Nucleus accumbens (tissue), 56 donors: ENCODE measurements at places on chromosomes 4 and X.

- no peak for DNase-seq
These were observed 58.5 kb downstream of the PGRMC2 start for GRCh38 chr4:128228845-128229795.

GRCh38 chrX:54495814-54496516 lies at the start of gene FGD1:
TSS of gene FGD1 (minus strand) at chrX:54496234. CDS start at chrX:54495432, 802 bp downstream.
- peak; percentile 49 for DNase-seq

DNA sequence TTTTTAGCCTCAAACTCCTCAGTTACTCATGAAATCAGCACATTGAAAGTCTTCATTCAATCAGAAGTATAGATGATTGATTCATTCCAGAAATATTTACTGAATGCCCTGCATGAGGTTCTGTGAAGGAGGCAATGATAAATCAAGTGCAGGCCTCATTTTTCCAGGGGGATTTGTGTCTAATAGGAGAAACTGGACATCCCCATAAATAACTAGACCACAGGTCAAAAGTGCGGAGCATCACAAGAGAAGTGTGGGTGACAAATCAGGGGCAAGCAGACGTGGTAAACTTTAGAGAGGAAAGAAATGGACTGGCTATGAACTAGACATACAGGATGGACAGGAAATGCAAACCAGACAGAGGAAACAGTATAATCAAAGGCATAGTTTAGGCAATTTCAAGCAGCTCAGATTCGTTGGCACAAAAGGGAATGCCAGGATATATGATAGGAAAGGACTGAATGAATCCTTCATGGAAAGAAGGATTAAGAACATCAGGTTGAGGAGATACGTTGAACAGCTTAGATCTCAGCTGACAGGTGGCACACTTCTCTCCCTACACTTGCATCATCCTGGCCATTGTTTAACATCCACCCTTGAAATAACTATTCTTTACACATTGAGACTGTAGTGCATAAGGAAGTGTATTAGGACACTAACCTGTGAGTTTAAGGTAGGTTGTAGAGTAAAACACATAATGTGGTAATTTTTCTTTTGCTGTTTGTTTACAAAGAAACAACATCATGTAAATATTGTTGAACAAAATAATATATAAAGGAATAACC lies 69.6 kb upstream of the RASGEF1B start:
- no peak for DNase-seq

DNA sequence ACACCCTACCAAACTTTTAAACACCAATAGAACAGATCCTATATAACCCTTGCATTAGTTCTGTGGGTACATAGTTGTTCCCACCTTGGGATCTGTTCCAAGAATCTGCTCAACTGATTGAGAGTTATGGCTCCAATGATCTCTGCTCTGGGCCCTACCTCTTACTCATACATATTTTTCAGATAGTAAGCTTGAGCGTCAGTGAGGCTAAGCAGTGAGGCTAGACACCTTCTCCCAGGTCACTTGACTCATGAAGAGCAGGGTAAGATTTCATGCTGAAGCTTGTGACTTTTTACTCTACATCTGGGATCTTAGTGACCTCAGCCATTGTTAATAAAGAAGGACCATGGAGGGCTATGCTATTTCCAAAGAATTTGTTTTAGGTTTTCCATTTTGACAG lies 23.1 kb upstream of the TNIP3 start:
- no peak for DNase-seq

- no peak for DNase-seq
These were observed 45.4 kb upstream of the WWC2 start for GRCh38 chr4:183053681-183054080.

DNA sequence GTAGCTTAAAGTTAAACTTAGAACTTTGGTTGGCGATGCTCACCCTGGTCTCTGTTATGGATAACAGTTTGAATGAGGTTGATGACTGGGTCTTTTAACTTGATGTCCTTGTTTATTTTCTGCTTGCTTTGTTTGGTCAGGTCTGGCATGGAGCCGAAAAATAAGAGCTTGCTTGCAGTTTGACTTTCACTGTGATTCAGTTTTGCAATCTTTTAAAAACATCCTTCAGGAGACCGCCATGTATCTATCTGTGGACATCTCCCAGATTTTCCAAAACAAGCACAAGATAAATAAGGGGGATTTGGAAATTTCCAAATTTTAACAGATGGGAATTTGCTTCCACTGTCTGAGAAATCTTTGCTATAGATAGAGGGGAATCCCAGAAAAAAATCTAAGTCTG lies 246.7 kb downstream of the PALLD start:
- DNase-seq = no peak

GRCh38 chrX:85215946-85216345 lies 27.6 kb downstream of the SATL1 start:
- no peak for DNase-seq

DNA sequence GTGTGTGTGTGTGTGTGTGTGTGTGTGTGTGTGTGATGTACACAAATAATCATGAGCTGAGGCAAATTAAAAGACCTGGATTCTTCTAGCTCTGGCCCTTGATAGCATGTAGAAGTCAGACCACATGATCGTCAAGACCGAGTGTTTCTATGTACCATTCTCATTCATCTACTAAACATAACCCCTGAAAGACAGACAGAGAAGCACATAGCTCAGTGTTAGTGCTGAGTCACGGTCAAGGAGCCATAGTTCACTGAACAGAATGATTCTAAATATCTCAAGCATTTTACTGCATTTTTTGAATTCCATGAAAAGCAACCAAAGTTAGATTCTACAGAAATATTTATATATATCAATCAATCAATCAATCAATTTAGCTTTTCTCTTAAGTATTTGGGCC lies 412.3 kb upstream of the CXorf51A start:
- no peak for DNase-seq

DNA sequence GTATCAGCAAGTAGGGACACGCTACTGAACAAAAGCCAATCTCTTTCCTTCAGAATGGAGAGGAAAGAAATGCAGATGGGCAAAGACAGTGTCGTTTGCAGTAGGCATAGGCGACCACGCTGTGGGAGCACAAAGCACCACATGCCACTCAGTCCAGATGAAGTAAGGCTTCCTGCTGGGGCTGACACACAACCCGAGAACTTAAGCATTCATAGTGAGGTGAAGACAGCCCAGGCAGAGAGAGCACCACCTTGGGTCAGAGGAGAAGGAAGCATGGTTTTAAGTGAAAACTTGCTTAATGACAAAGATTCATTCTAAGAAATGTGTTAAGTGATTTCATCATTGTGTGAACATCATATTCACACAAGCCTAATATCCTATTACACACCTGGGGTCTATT lies 238.8 kb downstream of the MGST2 start:
- DNase-seq = no peak

DNA sequence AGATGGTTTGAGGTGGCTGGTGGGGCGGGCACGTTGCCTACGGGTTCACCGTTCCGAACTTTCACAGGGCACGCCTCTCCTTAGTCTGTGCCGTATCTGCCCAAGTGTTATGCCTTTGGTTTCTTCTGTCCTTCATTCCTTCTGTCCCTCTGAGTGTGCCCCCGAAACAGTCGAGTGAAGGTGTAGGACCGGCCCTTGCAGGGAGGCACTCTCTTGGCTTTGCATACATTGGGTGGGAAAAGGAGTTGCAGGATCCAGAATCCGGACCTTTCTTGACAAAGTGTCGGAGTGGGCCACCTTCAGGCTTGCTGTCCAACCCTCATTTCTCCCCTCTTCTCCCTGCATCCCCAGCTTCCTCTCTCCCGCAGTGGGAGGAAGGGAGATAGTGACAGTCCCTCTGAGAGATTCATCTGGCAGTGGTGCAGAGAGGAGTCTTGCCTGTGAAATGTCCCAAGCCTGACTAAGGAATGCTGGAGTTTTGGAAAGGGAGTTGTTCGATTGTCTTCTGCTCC lies 569 bp downstream of the ARFIP1 start:
- no peak for DNase-seq

DNA sequence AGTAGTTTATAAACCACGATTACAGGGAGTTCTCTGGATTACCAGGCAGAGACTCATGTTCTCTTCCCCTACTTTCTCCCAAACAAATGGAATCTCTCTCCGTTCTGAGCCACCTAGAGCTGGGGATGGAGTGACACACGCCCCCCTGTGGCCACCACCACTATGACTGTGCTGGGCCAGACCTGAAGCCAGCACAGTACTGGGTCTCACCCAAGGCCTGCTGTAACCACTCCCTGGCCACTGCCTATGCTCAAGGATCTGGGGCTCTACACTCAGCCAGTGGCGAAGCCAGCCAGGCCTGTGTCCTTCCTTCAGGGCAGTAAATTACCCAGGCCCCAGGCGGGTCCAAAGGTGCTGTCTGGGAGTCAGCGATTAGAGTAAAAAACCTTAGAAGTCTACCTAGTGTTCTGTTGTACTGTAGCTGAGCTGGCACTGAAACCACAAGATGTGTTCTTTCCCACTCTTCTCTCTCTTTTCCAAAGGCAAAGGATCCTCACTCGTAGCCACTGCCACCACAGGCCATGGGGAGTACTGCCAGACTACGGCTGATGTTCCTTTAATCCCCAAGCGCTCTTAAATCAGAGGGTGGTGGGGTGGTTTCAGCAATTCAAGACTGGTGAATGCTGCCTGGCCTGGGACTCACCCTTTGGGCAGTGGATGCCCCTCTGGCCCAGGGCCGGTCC lies 412.2 kb upstream of the ARX start:
- DNase-seq = no peak

DNA sequence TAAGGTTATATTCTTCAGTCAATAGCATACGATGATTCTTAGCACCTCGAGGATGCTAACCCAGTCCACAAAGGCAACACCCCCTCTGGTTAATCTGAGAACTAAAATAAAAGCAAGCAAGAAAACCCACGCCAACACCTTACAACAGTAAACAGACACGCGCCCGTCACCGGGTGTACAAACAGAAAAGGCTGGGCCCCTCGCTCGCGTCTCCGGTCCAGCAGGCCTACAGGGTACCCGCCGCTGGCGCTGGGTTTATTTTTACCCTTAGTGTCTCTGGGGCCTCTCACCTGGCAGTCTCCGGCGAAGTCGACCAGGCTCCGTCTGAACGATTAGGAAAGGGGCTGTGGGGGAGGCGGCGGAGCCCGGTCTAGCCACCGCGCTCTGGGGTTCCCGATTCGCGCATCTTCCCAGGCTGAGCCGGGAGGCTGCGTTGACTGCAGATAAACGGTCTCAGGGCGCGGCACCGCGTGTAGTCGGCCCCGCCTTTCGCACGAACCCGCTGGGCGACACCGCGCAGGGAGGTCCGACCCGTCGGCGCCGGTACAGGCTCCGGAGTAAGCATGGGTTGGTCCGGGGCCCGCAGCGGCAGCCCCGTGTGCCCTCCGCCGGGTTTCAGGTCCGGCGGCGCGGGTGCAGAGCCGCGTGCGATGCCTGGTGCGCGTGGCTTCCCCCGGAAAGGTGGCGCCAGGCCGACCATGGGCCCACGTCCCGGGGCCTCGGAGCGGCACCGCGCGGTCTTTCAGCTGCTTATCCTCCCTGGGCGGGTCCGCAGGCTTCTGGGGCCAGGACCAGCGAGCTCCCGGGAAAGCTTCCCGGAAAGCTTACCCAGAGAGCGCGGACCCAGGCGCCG lies 441 bp downstream of the SLC9B2 start:
- peak; percentile 60 for DNase-seq

DNA sequence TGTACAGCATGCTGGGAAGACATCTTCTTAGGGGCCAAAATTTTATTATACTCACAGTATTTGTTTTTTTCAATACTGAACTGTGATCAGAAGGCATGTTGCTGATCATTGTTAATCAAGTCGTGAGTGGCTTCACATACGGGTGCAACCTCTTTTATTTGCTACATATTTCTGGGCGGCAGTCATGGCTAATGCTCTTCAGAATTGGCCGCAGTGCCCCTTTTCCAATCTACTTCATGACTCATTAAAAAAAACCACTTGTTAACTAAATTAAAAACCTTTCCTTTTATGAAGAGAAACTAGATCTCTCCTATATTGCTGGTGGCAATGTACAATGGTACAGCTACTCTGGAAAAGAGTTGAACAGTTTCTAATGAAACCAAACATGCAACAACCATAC lies 101.5 kb upstream of the C1GALT1C1 start:
- DNase-seq = no peak

GRCh38 chr4:150385606-150386005 lies 196.3 kb upstream of the MAB21L2 start:
- DNase-seq = no peak

DNA sequence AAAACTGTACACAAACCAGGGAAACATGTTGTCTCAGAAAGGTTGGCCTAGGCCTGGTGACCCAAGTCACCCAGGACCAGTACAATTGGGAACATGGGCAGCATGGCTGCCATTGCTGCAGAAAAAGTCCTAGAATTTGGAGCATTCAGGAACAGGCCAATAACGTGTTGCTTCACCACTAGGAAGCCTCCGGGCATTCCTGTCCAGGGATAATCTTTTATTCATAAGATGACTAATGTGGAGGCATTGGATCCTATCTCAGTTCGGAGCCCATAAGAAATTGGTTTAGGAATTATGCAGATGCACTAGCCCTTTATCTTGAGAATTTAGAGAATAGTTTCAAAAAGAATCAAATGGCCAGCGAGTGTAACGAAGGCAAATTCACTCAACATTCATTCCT lies 242.8 kb upstream of the NDST4 start:
- no peak for DNase-seq

DNA sequence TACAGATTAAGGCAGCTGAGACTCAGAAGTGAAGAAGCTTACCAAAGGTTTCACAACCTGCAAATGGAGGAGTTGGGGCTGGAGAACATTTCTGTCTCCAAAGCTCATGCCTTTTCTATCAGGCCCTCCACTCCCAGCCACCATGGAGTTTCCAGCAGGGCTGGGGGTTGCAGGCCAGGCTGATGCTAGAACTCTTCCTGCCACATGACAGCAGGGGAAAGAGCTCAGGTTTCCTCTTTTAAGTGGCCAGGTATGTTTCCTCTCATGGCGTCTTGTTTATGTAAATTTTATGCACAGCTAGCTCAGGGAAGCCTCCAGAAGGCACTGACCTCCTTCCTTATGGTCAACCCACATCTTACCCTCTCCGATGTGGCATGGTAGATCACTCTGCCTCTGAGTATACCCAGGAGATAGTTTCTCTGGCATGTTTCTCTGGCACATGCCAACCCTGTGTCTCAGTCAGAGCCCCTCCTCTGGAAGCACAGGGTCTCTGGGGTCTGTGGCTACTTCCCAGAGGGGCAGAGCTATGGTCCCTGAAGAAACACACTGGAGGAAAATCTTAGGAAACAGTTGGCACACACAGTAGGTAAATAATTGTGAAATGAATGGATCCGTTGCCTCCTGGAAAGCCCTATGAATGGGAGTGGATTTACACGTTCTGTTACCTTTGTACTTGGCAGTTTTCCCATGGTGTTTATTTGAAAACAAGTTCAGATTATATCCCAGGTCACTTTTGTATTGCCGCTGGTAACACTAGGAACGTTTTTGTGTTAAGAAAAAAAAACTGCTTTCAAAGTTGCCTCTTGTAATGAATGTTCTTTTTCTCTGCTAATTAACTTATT lies 28.9 kb downstream of the PDK3 start:
- DNase-seq = no peak
